CD4-positive, alpha-beta T cell (primary cell): ENCODE measurements at places on chromosomes 11 and 22.
A peak's percentile ranks its signal among the peaks of the same experiment; 100 is the strongest.

- no peak overlapping the region for H3K27ac ChIP-seq
- H3K27me3 ChIP-seq, result no peaks in the 10 kb centered on the region
- H3K36me3 ChIP-seq, result no peaks in the 10 kb centered on the region
- no peaks in the 10 kb centered on the region for H3K4me1 ChIP-seq
- no peak overlapping the region for H3K4me3 ChIP-seq
These were observed 89.1 kb upstream of the MTNR1B start for GRCh38 chr11:92880381-92880780.

DNA sequence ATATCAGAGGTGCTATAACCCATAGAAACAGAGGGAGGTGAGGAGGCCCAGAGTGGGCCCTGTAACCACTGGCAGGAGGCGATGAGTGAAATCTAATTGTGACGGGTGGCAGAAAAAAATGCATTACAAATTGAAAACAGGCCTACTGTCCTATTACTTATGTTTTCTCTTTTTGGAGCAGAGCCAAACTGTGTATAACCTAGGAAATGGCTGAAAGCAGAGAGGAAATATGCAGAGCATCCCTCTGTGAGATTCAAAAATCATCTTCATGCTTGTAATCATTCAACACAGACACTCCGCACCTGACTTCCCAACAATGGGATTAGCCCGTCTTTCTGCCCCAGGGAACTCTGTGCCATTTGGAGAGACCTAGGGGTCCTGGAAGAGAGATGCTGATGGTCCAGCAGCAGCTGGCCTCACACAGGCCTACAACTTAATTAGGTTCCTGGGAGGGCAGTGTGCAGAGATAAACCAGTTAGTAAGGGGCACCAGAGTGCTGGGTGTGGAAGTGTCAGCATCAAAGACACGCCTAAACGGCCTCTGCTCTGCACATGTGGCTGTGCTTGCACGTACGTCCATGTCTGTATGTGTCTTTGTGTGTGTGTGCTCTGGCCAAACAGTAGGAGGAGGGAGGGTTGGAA, 41.8 kb downstream of the MAP6 start:
- H3K36me3 ChIP-seq, result no peaks in the 10 kb centered on the region
- no peaks in the 10 kb centered on the region for H3K4me1 ChIP-seq
- no peak overlapping the region for H3K4me3 ChIP-seq
- peaks cover 9% of the 10 kb centered on the region for H3K27me3 ChIP-seq

DNA sequence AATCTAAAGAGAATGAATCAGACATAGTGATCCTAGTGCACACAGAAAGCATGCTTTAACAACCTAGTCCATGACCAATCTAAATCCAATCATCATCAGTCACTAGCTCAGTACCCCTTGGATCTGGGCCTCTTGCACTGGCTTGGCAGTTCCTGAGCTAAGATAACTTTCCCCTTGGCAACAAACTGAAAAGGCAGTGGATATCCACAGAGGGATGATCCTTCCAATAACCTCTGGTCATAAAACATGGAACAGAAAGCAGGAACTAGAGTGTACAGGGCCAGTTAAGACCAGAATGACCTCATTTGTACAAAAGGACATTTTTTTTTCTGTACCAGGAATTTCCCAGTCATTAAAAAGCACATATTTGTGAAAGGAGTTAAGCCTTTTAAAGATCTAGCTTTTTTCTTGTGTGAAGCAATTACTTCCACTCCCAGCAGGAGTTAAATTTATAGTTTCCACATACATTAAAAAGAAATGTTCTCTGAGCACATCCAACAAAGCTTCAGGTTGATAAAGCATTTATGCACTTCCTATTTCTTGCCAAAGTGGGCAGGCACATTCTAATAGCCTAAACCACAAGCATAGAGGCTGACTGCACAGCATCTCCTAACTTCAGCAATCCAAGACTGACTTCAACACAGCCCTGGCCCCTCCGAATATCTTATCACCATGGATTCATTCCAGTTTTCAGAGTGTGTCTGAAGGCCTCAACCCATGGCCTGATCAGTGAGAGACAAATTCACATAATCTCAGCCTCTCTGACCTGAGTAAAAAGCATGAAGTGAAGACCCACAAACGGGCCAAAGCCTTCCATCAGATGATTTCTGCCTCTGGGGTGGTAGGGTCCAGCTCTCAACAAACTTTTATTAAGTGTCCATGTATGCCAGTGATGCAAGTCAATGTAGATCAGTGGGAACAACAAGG, 29.9 kb downstream of the GUCY1A2 start:
- DNase-seq, result no peak
- H3K36me3 ChIP-seq, result no peaks in the 10 kb centered on the region

DNA sequence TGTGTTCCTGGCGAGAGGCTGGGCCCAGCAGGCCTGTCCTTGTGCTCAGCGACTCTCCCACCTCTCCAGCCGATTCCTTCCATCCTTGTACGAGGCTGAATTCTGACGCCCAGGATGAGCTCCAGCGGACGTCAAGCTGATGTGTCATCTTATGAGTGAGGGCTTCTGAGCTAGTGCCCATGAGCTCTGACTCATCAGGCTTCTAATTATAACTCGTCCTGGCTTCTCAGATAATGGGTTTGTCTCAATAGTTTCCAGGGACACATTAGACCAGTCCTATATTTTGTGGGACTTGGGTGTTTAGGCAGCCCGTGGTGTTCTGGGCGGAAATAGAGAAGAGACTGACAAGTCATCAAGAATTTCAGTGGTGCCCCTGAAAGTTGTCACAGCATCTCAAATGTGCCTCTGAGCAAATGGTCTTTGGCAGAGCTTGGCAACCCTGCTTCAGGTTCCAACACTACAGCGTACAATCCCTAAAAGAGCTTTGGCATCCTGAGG, 108.2 kb upstream of the CD44 start:
- no peaks in the 10 kb centered on the region for H3K36me3 ChIP-seq
- H3K27me3 ChIP-seq, result no peaks in the 10 kb centered on the region
- no peak for DNase-seq
- no peak overlapping the region for H3K27ac ChIP-seq

GRCh38 chr11:115527534-115528125, 23.4 kb upstream of the CADM1 start:
- no peaks in the 10 kb centered on the region for H3K27me3 ChIP-seq
- H3K27ac ChIP-seq, result no peak overlapping the region
- H3K36me3 ChIP-seq, result no peaks in the 10 kb centered on the region
- no peak overlapping the region for H3K4me3 ChIP-seq

DNA sequence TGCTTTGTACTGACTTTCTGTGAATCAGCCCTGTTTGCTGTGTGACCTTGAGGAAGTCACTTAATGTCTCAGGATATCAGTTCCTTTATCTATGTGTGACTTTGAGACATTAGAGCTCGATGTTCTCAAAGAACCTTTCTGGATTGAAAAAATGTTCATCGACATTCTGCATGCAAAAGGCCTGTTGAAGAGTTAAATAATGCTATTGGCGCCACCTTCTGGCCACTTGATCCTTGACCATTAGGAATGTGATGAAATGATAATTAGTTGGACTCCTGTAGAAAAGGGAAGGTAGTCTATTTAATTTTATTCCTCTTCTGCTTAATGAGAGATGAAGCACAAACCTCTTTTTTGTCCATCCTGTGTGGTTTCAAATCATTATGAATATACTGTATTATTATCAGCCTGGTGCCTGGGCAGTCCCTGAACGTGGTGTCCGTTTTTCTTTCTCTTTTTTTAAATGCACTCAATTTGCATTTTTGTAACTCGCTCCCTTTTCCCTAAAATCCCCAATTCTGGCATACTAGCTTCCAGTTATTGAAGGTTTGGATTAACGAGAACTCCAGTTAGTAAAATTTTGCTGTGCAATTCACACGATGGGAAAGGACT, 20.7 kb downstream of the ELF5 start:
- H3K4me1 ChIP-seq, result no peaks in the 10 kb centered on the region
- H3K4me3 ChIP-seq, result no peak overlapping the region
- DNase-seq, result no peak
- H3K27ac ChIP-seq, result no peak overlapping the region

DNA sequence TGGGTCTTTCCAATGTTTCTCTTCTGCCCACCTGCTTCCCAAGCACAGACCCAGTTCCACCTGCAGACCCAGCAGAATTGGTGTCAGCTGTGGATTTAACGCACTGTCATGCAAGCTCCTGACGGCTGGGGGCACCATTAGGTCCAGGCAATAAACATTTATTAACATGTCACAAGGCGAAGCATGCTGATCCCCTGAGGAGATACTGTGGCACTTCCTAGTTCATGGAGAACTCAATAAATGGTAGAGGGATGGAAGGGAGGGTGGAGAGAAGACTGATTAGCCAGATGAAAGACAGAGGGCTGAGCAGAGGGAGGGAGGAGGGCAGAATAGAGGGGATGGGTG, 68.3 kb upstream of the TSPAN18 start:
- no peak overlapping the region for H3K4me3 ChIP-seq
- DNase-seq, result peak; percentile 52
- H3K4me1 ChIP-seq, result peaks cover 16% of the 10 kb centered on the region

DNA sequence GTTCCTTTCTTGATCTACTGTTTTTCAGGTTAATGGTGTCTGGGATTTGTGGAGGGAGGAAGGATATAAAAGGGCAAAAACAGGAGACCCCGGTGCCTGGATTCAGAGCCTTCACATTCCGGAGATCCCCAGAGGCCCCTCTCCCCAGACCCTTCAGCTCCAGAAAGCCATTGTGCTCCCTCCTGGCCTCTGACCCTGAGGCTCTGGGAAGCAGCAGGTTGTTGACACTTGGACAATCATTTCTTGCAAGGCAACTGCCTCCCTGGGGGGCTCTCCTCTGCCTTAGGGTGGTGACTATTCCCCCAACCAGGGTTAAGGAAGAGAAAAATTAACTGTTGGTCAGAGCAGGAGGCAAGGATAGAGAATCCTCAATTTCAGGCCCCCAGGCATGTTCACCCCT, 86.9 kb upstream of the NNMT start:
- no peak overlapping the region for H3K4me3 ChIP-seq
- H3K4me1 ChIP-seq, result peaks cover 23% of the 10 kb centered on the region
- no peak overlapping the region for H3K27ac ChIP-seq
- no peaks in the 10 kb centered on the region for H3K36me3 ChIP-seq
- DNase-seq, result no peak
- no peaks in the 10 kb centered on the region for H3K27me3 ChIP-seq

DNA sequence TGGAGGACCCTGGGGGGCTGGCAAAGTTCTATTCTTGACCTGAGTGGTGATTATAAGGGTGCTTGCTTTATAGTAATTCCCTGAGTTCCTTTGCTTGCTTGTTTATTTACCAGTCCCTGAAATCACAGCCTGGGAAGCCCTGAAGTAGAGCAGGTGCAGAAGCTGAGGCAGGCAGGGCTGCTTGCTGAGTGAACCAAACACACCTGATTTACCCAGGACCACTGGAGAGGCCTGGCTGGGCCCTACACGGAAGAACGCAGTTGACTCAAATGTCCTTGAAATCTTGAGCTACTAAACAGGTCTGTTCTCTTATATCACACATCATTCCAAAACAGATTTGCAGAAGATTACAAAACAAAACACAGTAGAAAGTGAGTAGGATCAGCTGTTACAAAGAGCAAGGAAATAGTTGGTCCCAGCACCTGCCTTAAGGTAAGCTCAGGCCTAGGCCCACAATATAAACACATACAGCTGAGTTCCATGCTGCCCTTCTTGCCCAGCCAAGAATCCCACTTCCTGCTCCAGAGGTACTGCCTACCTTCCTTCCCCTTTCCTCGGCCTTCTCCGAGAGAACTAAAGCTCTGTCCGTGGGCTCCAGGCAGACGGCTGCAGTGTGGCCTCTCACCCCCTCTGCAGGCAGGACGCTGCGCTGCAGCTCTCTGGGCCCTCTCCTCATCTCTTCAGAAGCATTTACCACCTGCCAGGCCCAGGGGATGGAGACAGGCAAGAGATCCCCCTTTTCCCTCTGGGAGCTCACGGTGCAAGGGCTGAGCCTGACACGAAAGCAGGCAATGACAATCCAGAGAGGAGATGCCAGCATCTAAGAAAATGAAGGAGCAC, 46.1 kb upstream of the SCUBE2 start:
- no peak overlapping the region for H3K27ac ChIP-seq
- no peaks in the 10 kb centered on the region for H3K27me3 ChIP-seq
- peak; percentile 62 for DNase-seq
- H3K36me3 ChIP-seq, result peaks cover 23% of the 10 kb centered on the region

GRCh38 chr22:17851759-17852158, 77.5 kb upstream of the BID start:
- no peaks in the 10 kb centered on the region for H3K36me3 ChIP-seq
- H3K4me3 ChIP-seq, result no peak overlapping the region
- H3K27me3 ChIP-seq, result no peaks in the 10 kb centered on the region
- no peak overlapping the region for H3K27ac ChIP-seq
- H3K4me1 ChIP-seq, result no peaks in the 10 kb centered on the region

DNA sequence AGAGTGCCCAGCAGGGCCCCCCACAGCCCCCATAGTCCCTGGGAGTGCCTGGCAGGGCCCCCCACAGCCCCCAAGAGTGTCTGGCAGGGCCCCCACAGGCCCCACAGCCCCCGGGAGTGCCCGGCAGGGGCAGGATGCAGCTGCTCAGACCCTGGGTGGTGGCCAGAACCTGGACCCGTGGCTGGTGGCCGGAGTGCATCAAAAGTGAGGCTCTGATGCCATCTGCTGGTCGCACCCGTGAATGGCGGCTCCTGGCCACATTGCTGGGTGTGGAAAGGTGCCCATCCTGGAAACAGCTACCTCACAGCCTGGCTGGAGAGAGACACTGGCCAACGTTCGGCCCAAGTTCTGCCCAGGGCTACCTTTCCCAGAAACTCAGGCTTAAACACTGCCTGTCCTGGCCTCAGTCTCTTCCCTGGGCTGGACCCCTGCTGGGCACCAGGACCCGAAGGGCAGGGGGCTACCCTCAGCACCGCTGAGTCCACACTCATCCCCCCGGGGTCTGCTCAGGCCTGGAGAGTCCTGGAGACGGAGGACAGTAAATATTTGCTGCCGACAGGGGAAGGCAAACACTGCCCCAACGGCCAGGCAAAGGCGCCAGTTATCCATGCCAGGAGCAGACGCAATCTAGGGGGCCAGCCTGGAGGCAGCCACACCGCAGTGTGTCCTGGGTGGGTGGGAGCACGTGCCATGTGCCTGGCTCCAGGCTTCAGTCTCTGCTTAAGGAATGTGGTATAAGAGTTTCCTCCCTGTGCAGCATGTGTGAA, 4.4 kb downstream of the INS start:
- H3K4me3 ChIP-seq, result no peak overlapping the region
- H3K27ac ChIP-seq, result no peak overlapping the region
- H3K36me3 ChIP-seq, result no peaks in the 10 kb centered on the region
- peaks cover 8% of the 10 kb centered on the region for H3K4me1 ChIP-seq
- peak; percentile 46 for DNase-seq

- H3K27me3 ChIP-seq, result no peaks in the 10 kb centered on the region
- H3K4me1 ChIP-seq, result no peaks in the 10 kb centered on the region
- no peak overlapping the region for H3K27ac ChIP-seq
- H3K36me3 ChIP-seq, result no peaks in the 10 kb centered on the region
- H3K4me3 ChIP-seq, result no peak overlapping the region
These were observed 296.9 kb downstream of the KIRREL3 start for GRCh38 chr11:126703662-126704061.

DNA sequence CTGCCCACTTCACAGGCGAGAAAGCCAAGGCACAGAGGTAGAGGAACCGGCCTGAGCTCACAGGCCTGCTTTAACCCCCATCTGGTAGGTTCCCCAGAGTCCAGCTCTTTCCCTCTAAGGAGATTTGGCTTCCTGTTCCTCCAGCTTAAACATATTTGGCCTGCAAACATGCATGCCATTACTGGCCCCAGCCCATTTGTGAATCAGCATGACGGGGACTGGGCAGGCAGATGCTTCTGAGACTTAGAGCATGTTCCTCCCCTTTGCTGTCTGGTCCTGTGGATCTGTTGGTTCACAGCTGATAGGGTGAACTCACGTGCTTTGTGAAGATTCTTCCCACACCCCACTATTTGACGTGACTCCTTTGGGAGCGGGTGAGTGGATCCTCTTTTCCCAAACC, 12.6 kb downstream of the CHST1 start:
- no peak overlapping the region for H3K27ac ChIP-seq
